ENCODE measurements at places on chromosomes 13 and 19. TPM values are rescaled to one million over a fixed set of nuclear protein-coding genes. Genes with fewer than 3 reads are reported as not detected.

The ZNF260 gene
- 4.0 TPM for polyA plus RNA-seq

The RASIP1 gene
- 0.51 TPM for polyA plus RNA-seq

The ATP4B gene
- polyA plus RNA-seq, result not detected

The TMC4 gene
- 1.1 TPM for polyA plus RNA-seq

The KLK7 gene
- not detected for polyA plus RNA-seq

The KIR3DL1 gene
- polyA plus RNA-seq, result not detected

The PSG4 gene
- polyA plus RNA-seq, result 223 TPM

The ALG11 gene
- polyA plus RNA-seq, result 10.0 TPM

The ZNF442 gene
- polyA plus RNA-seq, result 0.34 TPM

The CASP14 gene
- not detected for polyA plus RNA-seq

The CD33 gene
- not detected for polyA plus RNA-seq

The F7 gene
- polyA plus RNA-seq, result 0.09 TPM

The FREM2 gene
- not detected for polyA plus RNA-seq

The FGF14 gene
- polyA plus RNA-seq, result not detected

The NHLRC3 gene
- polyA plus RNA-seq, result 4.2 TPM

The ZNF584 gene
- 11.6 TPM for polyA plus RNA-seq

All from IMR-90 (cell line).